ENCODE measurements at places on chromosomes 2 and 18.

- DNase-seq = no peak
These were observed 117.6 kb downstream of the MAP4K4 start for GRCh38 chr2:101815154-101815553.

DNA sequence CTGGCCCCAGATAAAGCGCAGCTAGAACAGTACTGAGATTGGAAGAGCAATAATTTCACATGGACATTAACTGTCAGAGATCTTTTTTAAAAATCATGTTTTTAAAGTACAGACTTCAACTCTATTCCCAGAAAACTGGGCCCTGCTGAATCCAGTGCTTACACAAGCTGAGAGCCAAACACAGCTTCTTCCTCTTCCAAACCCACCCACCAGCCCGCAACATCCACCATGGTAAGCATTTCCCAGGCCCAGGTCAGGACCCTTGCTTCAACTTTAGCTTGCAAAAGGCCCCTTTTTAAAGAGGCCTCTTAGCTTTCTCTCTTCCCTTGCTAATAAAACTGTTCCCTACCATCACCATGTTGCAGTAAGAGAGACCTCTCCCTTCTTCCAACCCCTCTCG is 2.1 kb downstream of the AAK1 start:
- DNase-seq = no peak

- no peak for DNase-seq
These were observed 429.9 kb downstream of the MTX2 start for GRCh38 chr2:176699098-176699497.

DNA sequence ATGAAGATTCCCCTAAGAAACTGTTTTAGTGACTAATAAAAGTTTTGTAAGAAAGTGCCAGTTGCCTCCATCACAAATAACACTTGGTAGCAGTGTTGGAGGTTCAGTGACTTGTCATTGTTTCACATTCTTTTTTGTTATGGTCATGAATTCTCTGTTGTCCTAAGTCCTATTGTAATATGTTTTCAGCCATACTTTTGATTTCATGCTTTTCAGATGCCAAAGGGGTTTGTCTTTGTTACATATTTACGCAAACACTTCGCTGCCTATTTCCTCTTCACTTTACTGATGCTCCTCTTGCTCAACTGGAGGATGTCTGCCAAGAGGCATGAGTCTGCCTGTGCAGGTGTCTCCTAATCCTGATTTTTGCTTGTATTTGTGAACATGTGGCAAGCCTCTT is 66.6 kb downstream of the PHLPP1 start:
- peak; percentile 95 for DNase-seq

DNA sequence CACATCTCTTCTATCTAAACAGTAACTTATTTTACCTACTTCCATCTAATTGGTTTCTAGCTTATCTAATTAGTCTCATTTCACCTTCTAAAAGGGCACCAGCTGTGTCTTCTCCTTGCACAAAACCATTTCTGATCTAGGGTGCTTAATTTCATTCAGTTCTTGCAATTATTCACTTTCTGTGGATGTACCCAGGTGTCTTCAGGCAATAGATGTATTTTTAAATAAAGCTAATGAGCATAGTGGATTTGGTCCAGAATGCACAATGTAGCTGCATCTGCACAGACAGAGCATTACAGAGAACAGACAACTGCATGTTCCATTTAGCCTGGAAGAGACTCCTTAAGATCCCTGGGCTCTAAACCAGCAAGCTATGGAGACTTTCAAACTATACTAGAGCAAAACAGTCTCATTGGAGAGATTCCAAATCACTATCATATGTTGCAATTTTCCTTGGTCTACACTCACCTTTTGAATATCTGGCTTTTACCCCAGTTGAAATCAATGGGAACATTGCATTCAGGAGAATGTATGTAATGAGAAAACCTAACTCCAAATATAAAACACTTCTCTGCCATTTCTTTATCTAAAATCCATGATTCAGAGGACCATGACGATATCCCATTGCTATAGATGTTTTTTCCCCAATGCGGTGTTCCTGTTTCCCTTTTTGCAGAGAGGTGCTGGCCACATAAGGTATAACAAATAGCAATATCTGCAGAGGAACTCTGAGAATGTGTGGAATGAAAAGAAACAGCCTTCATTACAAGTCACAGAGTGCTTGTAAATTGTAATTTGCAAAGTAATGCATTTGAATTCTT is 3.5 kb upstream of the RFX8 start:
- DNase-seq = no peak

GRCh38 chr2:32064021-32064601 is 755 bp downstream of the SPAST start:
- no peak for DNase-seq

DNA sequence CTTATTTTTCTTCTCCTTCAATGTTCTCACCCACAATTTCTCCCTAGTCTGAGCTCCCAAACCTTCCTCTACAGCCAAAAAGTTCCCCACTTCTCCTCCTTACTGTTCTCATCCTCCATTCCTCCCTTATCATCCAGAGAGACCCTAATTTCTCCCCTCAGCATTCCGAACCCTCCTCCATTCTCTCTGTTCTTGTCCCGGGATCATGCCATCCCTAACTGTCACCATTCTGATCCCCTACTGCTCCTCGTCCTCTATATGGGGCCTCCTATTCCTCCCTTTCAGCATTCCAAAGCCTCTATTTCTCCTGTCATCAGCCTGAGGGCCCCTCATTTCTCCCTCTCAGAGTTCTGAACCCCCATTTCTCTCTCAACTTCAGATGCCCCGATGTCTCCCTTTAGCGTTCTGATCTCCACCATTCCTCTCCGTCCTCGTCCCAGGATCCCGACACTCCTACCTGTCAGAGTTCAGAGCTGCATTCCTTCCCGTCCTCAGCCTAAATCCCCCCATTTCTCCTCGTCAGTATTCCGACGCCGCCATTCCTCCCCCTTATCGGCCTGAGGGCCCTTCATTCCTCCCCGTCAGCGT is 522 bp downstream of the MBD1 start:
- DNase-seq = no peak

All from PC-9 (cell line).